Stimulated activated CD8-positive, alpha-beta memory T cell treated with anti-CD3 and anti-CD28 coated beads, Interleukin-7, amount 100 ng/mL, for 4 hours (primary cell): ENCODE measurements at places on chromosomes 3 and 15.

GRCh38 chr3:179898024-179898423 lies 138.7 kb downstream of the PEX5L start:
- no peak for DNase-seq

- no peak for DNase-seq
Observed at GRCh38 chr15:64888336-64888735, 23.4 kb upstream of the ANKDD1A start.

- no peak for DNase-seq
Observed at GRCh38 chr15:55736756-55737155, 6.2 kb downstream of the PRTG start.

GRCh38 chr3:121918779-121919483 lies 24.7 kb downstream of the SLC15A2 start:
- no peak for DNase-seq

- DNase-seq: no peak
Observed at GRCh38 chr3:171688593-171688992, 121.7 kb downstream of the PLD1 start.

GRCh38 chr3:71130471-71131374 lies 452.8 kb downstream of the FOXP1 start:
- peak; percentile 55 for DNase-seq

GRCh38 chr15:88484682-88485331 lies 17.3 kb downstream of the MRPS11 start:
- DNase-seq: no peak

- DNase-seq: no peak
Observed at GRCh38 chr15:70411143-70411863, 313.6 kb upstream of the TLE3 start.

DNA sequence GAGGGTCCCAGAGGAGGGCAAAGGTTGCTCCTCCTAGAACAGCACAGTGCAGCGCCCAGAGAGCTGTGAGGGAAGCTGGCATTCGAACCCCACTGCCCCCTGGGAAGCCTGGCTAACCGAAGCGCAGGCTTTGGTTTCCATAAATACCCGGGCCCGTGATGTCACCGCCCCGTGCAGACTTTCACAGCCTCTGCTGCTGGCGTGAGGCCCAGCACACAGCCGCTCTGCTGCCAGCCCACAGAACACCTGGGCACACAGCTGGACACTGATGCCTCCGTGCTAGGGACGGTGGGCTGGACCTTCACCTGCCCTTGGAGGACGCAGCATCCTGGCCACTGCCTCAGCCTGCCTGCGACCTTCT lies 1.0 kb downstream of the IQSEC1 start:
- DNase-seq: no peak

DNA sequence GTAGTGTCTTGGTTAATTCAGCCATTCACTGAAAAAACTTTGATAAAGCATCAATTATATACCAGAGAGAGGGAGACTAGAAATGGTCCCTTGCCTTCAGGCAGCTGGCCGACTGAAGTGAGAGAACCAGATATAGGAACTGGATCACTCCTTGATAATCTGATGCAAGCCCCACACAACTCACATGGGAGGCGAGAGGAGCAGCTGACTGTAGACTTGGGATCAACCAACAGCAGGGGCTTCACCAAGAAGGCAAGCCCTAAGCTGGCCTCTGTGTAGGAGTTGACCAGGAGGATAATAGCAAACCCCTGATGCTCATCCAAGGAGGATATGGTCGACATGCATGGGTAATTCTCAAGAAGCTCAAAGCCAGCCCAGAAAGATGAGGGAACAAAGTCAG lies 133.1 kb downstream of the SRGAP3 start:
- DNase-seq: no peak

DNA sequence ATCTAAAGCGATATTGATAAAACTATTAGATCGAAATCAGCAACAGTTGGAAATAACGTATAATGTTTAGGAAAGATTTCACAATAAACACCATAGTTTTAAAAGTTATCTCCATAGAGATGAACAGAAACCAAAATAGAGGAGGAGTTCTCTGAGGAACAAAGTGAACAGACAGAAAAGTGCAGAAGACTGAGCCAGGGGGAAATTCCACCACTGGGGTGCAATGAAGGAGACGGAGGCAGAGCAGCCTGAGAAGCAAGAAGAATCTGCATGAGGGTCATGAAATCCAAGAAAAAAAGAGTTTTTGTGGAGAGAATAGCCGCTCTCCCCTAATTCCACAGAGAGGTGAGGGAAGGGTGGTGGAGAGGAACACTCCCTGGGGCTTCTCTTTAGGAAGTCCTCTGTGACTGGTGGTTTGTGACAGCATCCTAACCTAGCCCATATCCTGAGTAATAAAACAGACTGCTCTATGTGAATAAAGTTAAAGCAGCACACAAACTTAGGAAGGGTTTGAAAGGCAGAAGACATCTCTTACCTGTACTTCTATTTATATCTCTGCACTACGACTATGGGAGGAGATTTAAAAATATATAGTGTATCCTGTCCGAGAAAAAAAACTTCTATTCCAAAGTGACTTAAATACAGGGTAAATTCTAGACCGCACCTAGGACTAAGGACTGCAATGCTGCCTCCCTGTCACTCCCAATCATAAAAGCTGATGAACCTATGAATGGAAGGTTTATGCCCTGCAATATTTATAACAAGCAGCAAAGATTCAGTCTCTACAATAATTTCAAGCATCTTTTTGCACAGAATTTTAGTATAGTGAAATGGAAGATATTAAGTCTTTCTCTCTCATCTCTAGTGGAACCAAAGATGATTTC lies 22.9 kb downstream of the ATP8B4 start:
- DNase-seq: no peak
